Activated CD4-positive, alpha-beta memory T cell treated with anti-CD3 and anti-CD28 coated beads for 36 hours (primary cell): ENCODE measurements at places on chromosomes 13 and 19.

DNA sequence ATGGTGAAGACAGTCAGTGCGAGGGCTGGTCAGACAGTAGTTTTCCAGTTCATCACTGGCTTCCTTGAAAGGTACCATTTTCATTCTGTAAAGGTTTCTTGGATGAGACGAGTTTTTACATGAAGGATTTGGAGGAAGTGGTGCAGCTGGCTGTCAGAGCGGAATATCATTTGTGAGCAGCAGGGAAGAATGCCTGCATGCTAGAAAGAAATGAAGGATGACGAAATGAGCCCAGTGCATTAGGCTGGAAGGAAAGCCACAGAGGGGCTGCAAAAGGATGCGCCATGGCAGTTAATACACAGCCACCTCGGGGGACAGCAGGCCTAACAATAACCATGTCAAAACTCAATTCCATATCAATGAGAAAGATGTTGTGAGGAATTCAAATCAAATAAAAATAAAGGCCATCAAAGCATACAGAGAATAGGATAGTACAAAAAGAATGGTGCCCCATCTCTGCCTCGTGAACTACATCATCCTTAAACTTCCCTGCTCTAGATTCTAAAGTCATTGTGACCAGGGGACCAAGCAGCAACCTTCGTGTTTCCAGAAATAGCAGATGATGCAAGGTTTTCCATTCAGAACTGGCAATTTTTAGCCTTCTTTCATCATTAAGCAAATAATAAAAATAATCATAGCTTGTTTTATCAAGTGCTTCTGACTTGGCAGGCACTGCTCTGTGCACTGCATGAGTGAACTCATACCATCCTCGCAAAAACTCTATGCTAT lies 504.2 kb downstream of the RFC3 start:
- DNase-seq, result no peak

GRCh38 chr13:111372651-111373425 lies 52.4 kb downstream of the TEX29 start:
- no peak for DNase-seq

DNA sequence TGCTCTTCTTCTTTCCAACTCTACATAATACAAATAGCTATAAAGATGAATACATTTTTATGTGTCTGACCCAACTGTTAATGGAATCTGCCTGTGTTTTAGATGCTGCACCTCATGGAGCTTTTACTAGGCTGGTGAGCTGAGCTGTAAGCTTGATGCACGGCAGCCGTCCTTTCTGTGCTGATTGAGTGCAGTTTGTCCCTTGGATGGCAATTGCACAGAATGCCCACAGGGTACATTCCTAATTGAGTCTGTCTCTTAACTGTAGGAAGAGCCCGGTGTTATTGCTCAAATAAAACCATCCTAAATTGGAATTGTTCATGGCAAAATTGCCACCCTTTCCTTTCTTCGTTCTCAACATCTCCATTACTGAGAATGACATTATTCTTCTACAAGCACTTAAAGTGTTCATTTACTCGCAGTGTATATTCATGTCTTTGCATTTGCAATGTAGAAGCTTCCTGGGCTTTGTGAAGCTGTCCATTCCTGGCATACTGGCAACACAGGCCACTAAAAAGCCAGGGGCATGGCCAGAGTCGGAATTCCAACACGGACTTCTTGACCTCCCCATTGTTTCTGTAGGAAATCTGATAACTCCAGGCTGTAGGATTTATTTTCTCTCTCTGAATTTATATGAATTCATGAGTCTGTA lies 85.8 kb downstream of the SLC10A2 start:
- DNase-seq, result no peak

- no peak for DNase-seq
Observed at GRCh38 chr19:45502111-45502510, 3.9 kb downstream of the PPM1N start.

GRCh38 chr19:3024870-3025548 lies 4.1 kb downstream of the TLE2 start:
- peak; percentile 34 for DNase-seq

- no peak for DNase-seq
Observed at GRCh38 chr19:35559281-35559659, 4.2 kb downstream of the ATP4A start.

- DNase-seq, result no peak
Observed at GRCh38 chr13:31747291-31747690, 8.0 kb downstream of the RXFP2 start.

GRCh38 chr13:25080773-25081172 lies 15.2 kb upstream of the PABPC3 start:
- no peak for DNase-seq

DNA sequence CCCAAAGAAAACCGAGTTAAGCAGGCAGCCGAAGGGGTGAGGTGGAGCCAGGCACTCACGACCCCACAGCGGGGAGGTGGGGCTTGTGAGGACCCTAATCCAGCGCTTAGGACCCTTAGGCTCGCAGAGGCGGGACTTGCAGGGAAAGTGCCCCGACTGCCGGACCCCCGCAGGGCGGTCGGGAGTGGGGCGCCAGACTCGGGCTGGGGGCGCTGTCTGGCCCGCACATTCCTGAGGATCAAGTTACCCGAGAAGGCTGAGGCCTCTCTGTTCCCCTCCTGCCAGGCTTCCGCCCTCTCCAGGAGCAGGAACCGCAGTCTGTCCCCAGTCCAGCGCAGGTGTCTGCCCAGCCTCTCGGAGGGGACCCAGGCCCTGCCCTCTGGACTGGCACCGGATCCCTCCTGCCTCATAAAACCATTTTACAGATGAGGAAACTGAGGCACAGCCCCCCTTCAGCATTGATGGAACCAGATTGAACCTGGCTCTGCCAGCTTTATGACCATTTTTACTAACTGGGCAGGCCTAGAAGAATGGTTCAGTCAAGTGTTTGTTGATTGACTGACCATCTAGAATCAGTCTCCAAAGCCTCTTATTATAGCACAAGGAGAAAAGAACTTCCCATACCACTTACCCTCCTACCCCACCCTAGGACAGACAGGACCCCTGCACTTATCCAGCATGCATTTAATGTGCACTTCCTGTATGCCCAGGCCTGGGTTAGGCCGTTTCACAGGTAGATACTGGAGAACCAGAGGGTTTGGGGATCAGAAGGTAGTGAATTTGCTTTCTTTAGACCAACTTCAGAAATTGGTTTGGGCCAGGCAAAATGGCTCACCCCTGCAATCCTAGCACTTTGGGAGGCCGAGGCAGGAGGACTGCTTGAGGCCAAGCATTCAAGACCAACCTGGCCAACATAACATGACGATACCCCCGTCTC lies 6.7 kb upstream of the JUND start:
- no peak for DNase-seq

DNA sequence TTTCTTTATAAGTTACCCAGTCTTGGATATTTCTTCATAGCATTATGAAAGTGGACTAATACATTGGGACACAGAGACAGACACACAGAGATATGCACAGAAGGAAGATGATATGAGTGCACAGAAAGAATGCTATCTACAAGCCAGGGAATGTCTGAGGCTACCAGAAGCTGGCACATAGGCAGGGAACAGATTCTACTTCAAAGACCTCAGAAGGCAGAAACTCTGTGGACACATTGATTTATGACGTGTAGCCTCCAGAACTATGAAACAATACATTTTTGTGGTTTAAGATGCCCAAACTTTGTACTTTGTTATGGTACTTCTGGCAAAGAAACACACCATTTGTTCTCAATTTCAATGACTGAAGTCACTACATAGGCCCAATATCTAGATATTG lies 556.7 kb downstream of the PCDH9 start:
- no peak for DNase-seq

DNA sequence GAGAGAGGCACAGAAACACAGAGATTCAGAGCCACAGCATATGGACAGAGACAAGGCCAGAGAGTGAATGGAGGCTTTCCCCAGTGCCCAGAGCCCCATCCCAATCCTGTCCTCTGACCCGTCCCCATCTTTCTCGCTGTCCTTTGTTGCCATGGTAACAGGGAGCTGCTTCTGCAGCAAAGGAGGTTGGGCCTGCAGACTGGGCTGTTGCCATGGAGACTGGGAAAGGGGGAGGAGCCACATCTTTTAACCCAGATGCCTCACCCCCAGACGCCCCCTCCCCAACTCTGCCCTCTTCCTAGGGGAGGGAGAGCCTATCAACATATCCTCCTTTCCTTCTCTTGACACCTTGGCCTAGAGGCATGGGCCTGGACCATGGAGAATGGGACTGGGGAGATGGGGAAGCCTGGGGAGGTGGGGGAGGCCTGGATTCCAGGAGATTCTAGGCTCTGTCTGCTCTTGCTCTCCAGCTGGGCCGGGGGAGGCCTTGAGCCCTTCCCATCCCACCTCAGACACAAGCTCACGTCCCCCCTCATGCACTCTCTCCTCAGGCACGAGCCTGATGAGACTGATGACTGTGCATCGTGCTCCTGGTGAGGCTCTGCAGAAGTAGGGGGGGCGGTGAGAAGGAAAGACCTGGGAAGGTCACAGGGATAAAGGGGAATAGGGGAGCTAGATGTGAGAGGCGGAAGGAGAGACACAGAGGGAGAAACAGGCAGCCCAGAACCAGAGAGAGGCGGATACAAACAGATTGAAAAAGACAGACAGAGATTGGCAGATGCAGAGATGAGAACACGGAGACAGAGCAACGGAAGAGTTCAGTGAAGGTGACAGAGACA lies 2.1 kb upstream of the ATP1A3 start:
- no peak for DNase-seq

GRCh38 chr13:26476111-26476781 lies 81.2 kb upstream of the WASF3 start:
- DNase-seq, result peak; percentile 18

DNA sequence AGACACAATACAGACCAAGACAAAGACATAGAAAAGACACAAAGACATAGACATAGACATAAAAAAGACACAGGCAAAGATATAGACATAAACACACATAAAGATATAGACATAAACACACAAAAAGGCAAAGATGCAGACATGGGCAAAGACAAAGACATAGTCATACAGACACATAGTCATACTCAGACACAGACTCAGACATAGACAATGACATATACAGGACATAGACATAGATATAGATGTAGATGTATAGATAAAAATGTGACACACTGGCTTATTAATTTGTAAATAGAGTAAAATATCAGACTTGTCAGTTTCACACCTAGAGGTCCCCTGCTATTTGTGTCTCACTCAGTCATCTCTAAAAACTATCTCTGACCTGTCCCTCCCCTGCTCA lies 42.8 kb downstream of the OR10H4 start:
- no peak for DNase-seq

DNA sequence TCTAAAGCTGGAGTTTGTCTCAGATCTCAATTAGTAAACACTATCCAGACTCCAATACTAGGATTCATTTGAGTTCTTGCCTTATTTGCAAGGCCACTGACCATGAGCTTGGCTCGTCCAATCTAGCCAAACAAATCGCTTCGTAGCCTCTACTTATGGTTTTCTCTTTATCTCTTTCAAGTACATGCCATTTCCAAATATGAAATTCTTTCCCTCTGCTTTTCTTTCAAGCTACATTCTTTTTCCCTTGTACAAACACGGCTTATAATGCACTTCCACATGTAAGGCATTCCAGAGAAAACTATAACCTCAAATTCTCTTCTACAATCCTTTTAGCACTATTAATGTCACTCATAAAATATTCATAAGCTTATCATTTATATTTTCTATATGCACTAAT lies 10.9 kb upstream of the N4BP2L1 start:
- DNase-seq, result no peak

DNA sequence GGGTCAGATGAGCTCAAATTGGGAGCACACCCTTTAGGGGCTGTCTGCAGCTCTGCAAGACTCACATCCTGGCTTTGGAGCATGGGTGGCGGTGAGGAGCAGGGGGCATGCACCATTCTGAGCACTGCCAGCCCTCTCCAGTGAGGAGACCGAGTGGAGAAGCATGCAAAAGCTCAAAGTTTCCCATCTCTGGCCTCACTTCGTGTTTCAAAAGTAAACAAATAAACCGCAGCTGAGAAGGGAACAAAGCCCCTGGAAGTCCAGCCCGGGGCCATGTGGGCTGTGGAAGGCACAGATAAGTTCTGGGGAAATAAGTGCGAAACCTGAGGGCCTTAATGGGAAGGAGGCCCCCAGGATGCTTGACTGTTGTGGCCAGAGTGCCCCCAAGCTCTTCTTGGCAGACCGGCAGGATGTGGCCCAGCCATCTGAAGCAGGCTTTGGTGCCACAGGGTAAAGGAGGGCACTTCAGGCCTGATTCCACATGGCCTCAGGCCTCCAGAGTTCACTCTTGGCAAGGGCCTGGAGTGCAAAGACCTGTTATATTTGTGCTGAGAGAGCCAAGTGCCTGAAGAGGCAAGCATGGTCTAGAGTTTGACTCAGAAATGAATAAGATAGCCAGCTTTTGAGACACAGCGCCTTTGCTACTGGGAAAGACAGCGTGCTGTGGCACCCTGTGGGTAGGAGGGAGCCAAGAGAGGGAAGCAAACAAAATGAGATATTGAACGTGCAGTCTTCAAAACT lies 1.2 kb downstream of the MEDAG start:
- no peak for DNase-seq

DNA sequence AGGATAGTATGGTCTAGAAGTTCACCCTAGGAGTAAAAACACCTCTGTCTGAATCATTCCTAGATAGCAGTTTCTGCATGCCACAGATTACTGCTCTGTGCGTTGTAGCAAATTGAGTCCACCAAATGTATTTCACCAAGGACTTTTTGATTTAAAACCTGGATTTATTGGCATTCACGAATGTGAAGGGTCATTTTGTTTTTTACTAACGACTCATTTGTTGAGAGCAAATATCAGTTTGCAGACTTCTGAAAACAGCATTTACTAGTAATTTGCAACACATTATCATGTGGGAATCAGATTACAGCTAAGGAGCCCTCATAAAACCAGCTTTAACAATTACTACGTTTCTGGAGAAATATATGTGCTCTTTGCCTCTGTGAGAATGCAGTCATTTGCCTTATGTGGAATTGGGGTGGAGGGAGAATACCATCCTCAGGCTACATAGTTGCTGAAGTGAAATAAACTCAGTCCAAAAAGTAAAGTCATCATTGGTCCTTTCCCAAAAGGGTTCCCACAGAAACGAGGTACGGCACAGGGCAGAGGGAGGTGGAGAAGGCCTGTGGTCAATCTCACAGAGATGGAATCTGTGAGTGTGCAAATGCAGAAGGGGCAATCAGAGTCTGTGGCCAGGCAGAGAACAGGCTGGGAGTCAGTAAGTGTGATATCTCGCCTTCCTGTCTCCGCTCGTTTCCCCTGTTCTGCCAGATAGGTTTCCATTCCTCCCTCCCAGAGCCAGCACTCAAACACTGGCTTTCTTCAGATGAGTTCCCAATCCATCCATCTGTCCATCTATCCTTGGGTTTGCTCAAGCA lies 63.1 kb downstream of the DLEU7 start:
- DNase-seq, result no peak

- peak; percentile 29 for DNase-seq
Observed at GRCh38 chr19:43675269-43675879, 5.4 kb upstream of the PLAUR start.

DNA sequence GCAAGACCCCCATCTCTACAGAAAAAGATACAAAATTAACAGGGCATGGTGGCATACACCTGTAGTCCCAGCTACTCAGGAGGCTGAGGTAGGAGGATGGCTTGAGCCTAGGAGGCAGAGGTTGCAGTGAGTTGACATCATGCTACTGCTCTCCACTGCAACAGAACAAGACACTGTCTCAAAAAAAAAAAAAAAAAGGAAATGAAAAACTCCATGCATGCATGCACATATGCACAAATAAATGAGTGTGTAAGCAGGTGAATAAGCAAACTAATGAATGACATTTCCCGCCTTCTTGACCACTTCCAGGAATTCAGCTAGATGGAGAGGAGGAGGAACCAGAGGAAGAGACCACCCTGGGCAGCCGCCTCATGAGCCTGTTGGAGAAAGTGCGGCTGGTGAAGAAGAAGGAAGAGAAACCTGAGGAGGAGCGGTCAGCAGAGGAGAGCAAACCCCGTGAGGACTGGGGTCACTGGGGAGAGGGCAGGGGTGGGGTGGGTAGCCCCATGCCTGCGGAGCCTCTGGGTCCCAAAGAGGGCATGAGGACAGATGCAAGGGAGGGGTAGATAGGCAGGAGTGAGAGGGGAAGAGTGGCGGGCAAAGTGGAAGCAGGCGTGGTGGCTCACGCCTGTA lies 58.8 kb downstream of the RYR1 start:
- no peak for DNase-seq
